Activated T-cell treated with anti-CD3 and anti-CD28 coated beads, Interleukin-2, amount 50 U/mL, for 24 hours (primary cell): ENCODE measurements at places on chromosomes 16 and 17.

DNA sequence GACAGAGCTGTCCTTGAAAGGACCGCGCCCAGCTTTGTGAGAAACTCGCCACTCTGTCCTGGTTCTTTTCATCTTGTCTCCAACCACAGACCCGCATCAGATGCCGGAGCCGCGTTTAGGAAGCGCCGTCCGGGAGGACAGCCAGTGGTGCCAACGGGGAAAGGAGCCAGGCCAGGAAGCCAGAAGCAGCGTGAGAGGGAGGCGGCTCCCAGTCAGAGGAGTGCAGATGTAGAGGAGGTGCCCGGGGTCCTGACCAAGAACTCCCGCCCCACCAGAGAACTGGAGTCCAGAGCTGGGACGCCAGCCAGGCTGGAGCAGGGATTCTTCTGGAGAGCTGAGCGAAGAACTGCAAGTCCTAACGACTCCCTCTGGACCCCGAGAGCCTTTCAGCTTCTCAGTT lies 49.3 kb upstream of the TNRC6C start:
- H3K27ac ChIP-seq: no peak overlapping the region
- no peaks in the 10 kb centered on the region for H3K36me3 ChIP-seq
- H3K4me3 ChIP-seq: no peak overlapping the region
- DNase-seq: no peak
- peaks cover 3% of the 10 kb centered on the region for H3K27me3 ChIP-seq
- H3K4me1 ChIP-seq: no peaks in the 10 kb centered on the region

GRCh38 chr17:47277921-47278320 lies 24.3 kb downstream of the ITGB3 start:
- no peaks in the 10 kb centered on the region for H3K27me3 ChIP-seq
- no peaks in the 10 kb centered on the region for H3K36me3 ChIP-seq
- DNase-seq: no peak
- no peak overlapping the region for H3K27ac ChIP-seq
- H3K4me1 ChIP-seq: no peaks in the 10 kb centered on the region

GRCh38 chr16:24319126-24319814 lies 63.1 kb downstream of the CACNG3 start:
- H3K27me3 ChIP-seq: peaks cover 50% of the 10 kb centered on the region
- H3K27ac ChIP-seq: no peak overlapping the region
- H3K4me3 ChIP-seq: no peak overlapping the region

GRCh38 chr17:59620518-59621259 lies 994 bp downstream of the CLTC start:
- peak overlapping the region; percentile 100 for H3K27ac ChIP-seq
- no peaks in the 10 kb centered on the region for H3K27me3 ChIP-seq
- DNase-seq: peak; percentile 56
- H3K4me3 ChIP-seq: peak overlapping the region; percentile 96

- H3K36me3 ChIP-seq: peaks cover 30% of the 10 kb centered on the region
- no peak for DNase-seq
- no peaks in the 10 kb centered on the region for H3K27me3 ChIP-seq
- H3K4me3 ChIP-seq: no peak overlapping the region
- no peak overlapping the region for H3K27ac ChIP-seq
- H3K4me1 ChIP-seq: peaks cover 32% of the 10 kb centered on the region
These were observed 67.7 kb downstream of the MSI2 start for GRCh38 chr17:57324060-57324459.
